Ovary (tissue), 10 donors: ENCODE measurements at places on chromosomes 4 and X.

DNA sequence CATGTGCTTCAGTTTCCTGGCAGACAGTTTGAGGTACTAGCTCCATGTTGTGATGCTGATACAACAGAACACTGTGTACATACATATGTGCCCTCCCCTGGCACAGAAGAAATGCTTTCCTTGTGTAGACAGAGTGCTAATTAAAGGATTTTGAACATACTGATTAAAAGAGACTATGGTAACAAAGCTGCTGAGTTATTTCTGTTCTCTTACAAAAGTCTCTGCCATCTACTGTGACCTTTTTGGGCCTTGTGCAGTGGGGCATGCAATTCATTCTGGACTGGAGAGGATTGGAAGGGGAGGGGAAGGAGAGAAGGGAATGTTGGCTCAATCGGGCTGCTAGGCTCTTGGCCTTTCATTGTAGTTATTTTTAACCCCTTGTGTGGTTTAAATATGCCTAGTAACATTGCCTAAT is 6.0 kb downstream of the PDLIM5 start:
- peaks cover 1% of the 10 kb centered on the region for H3K4me1 ChIP-seq
- no peaks in the 10 kb centered on the region for H3K36me3 ChIP-seq
- H3K27me3 ChIP-seq, result no peaks in the 10 kb centered on the region
- no peak overlapping the region for H3K27ac ChIP-seq

GRCh38 chrX:21972721-21973120 is 32.2 kb downstream of the SMS start:
- DNase-seq, result no peak
- no peaks in the 10 kb centered on the region for H3K27me3 ChIP-seq
- no peaks in the 10 kb centered on the region for H3K36me3 ChIP-seq
- H3K4me3 ChIP-seq, result no peak overlapping the region

DNA sequence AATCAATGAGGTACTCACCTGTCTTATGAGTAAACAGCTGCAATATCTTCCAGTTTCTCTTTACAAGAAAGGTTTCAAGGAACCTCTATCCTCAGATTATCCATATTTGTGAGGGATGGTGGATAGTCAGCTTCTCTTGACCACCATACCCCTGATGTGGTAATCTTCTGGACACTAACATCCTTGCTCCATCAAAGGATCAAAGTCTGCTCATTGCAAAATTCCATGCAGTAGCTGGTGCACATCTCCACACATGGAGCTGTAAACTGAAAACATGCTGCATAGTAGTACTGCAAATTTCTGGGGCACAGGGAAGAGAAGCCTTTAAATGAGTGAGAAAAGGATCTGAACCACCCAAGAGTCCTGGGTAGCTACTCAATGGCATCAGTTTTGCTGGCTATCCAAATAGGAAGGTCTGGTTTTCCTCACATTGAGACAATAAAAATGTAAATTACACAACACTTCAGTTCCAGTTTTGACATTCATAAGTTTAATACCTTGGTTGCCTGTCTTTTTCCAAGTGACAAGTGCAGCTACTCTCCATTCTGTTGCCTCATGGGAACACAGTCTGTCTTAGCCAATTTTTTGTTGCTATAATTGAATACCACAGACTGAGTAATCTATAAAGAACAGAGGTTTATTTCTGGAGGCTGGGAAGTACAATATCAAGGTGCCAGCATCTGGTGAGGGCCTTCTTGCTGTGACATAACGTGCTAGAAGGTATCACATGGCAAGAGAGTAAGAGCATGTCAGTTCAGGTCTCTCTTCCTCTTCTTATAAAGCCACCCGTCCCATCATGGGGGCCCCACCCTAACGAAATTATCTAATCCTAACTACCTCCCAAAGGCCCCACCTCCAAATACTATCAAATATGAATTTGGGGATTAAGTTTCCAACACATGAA is 34.4 kb upstream of the ARHGEF6 start:
- H3K4me1 ChIP-seq, result no peaks in the 10 kb centered on the region
- H3K4me3 ChIP-seq, result no peak overlapping the region
- no peaks in the 10 kb centered on the region for H3K27me3 ChIP-seq

DNA sequence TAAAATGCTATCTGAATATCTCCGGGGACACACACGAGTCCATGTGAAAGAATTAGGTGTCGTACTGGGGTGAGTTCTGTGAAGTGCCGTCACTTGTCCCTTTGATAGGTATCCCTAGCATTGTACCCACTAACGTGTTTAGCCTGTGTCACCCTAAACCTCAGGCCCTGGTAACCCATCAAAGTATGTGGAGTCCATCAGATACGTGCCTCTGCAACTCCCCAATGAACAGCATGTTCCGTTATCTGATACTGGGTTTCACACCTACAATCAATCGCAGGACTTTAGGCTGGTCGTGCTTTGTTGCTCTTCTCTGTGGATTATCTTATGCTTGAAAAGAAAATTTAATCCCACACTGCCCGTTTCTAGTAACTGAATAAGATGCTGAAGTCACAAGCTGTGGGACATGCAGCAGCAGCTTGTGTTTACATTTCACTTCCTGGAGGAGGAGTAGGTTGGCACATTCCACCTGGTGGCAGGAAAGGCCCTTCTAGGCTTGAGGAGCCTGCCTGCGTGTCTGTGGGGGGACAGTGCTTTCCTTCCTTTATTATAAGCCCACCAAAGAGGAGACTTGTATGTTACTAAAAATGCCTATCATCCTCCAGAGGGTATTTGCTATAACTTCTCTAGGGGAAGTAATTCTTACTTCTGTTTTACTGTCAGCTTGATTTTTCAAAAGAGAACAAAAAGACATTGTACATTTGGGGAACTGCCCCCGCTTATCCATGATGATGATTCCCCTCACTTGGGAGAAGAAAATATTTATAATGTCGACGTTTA is 127.2 kb downstream of the FNIP2 start:
- DNase-seq, result no peak
- H3K27me3 ChIP-seq, result no peaks in the 10 kb centered on the region
- no peaks in the 10 kb centered on the region for H3K36me3 ChIP-seq
- H3K4me3 ChIP-seq, result no peak overlapping the region
- H3K4me1 ChIP-seq, result no peaks in the 10 kb centered on the region

DNA sequence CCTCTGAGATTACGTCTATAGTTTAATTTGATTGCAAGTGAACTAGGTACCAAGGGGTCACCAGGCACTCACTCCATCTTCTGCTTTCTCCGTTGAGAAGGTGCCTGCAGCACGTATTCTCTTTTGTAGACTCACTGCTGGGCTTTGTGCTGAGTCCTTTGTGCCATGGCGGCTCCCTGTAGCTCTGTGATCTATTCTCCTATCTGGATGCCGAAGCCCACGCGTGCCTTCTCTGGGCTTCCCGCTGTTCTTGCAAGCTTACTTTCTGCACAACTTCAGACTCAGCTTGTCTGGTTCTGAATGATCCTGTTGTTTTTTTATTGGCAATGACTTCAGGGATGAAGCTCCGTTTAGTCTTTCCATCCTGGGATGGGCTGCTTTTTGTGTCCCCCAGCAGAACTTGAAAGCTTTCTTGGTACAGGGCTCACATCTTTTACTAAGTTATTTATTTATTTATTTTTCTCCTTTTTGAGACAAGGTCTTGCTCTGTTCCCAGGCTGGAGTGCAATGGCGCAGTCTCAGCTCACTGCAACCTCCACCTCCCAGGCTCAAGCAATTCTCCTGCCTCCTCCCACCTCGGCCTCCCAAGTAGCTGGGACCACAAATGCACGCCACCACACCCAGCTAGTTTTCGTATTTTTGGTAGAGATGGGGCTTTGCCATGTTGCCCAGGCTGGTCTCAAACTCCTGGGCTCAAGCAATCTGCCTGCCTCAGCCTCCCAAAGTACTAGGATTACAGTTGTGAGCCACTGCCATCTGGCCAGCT is 100.9 kb upstream of the NKX1-1 start:
- no peak overlapping the region for H3K4me3 ChIP-seq
- H3K4me1 ChIP-seq, result no peaks in the 10 kb centered on the region
- H3K36me3 ChIP-seq, result no peaks in the 10 kb centered on the region
- H3K27me3 ChIP-seq, result no peaks in the 10 kb centered on the region

DNA sequence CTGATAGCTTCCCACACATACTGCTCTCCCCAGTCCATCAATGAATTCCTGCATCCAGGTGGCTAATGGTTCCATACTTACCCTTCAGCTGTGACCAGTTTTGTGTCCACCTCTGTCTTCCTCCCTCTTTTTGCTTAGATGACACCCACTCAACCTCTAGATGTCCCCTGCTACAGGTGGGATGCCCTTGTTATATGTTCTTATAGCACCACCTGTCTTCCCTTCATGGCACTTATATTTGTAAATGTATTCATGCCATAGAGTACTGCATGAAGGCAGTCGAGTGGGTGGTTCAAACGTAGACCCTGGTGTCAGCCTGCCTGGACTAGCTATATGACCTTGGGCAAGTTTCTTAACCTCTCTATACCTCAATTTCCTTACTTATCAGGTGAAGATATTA is 6.5 kb upstream of the USP46 start:
- no peaks in the 10 kb centered on the region for H3K36me3 ChIP-seq
- no peak overlapping the region for H3K4me3 ChIP-seq
- H3K4me1 ChIP-seq, result no peaks in the 10 kb centered on the region
- no peaks in the 10 kb centered on the region for H3K27me3 ChIP-seq
- no peak overlapping the region for H3K27ac ChIP-seq

DNA sequence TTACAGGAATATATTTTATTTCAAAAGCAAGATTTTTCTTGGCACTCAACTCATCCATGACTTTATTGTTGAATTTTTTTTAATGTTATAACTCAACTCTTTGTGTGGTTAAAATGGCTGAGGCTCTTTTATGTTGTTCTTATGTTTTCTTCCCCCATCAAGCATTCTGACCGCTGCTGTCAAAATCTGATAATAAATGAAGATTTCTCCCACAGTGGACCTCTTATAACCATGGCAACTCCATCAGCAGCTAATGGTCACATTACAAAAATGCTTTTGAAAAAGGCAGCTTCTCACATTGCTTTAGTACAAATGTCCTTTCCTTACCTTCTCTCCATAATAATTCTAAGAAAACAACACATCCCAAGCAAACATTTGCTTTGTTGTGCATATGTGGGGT is 96.0 kb upstream of the ATOH1 start:
- H3K27me3 ChIP-seq, result no peaks in the 10 kb centered on the region
- DNase-seq, result no peak
- H3K27ac ChIP-seq, result no peak overlapping the region
- H3K36me3 ChIP-seq, result no peaks in the 10 kb centered on the region
- no peak overlapping the region for H3K4me3 ChIP-seq

GRCh38 chrX:38941675-38942074 is 140.4 kb downstream of the MID1IP1 start:
- no peaks in the 10 kb centered on the region for H3K4me1 ChIP-seq
- H3K27ac ChIP-seq, result no peak overlapping the region
- H3K27me3 ChIP-seq, result no peaks in the 10 kb centered on the region
- DNase-seq, result no peak

DNA sequence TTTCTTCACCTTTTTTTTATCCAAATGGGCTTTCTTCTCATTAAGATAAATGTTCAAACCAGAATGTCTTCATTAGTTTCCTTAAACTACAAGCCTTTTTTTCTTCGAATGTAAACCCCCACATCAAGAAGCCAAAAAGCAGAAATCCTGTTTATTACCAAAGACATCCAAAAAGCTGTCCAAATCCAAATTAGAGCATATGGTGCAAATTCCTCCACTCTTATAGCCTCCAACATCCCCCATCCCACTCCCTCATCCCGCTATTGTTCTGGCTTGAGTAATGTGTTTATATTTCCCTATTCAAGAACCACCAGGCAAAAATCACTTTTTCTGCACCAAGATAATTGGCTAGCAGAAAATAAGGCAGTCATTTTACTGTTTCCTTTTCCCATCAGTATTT is 315.1 kb upstream of the ADGRL3 start:
- H3K4me3 ChIP-seq, result no peak overlapping the region
- H3K36me3 ChIP-seq, result no peaks in the 10 kb centered on the region
- DNase-seq, result no peak
- no peaks in the 10 kb centered on the region for H3K27me3 ChIP-seq
- no peaks in the 10 kb centered on the region for H3K4me1 ChIP-seq
- H3K27ac ChIP-seq, result no peak overlapping the region
